SJSA1 (cell line): ENCODE measurements at places on chromosomes 7 and 10. TPM values are rescaled to one million over a fixed set of nuclear protein-coding genes. Genes with fewer than 3 reads are reported as not detected.

Gene DEPP1
- 4.9 and 6.8 TPM in 2 replicates for total RNA-seq

Gene NODAL
- not detected in 2 replicates for total RNA-seq

- DNase-seq: peak; percentile 67
- H3K36me3 ChIP-seq: peaks cover 11% of the 10 kb centered on the region; the same call in 1 of the 2 replicates
- H3K27me3 ChIP-seq: no peaks in the 10 kb centered on the region
- H3K27ac ChIP-seq: peak overlapping the region; percentile 86
Observed at GRCh38 chr10:94006591-94007550, 13.1 kb downstream of the PLCE1 start.

- no peaks in the 10 kb centered on the region for H3K36me3 ChIP-seq
- no peak for DNase-seq
- H3K27me3 ChIP-seq: no peaks in the 10 kb centered on the region
- no peaks in the 10 kb centered on the region for H3K4me1 ChIP-seq
Observed at GRCh38 chr10:74542077-74542476, 284.3 kb upstream of the KAT6B start.

DNA sequence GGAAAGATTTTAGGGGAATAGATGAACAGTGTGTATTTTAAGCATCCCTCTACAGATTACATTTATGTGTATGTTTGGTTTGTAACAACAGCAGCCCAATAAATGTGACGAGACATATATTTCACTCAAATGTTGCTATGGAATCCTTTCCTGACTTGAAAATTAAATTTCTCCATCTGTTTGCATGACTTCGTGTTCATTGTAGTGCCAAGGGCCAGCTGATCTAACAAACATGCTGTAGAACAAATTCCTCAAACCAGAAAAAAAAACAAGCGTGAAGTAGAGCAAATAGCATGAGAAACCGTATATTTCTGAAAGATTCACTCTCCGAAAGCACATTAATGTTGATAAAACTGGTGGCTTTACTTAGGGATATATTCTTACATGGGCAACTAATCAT lies 87.8 kb downstream of the NRCAM start:
- no peak overlapping the region for H3K4me3 ChIP-seq
- H3K36me3 ChIP-seq: no peaks in the 10 kb centered on the region
- no peak for DNase-seq
- no peak overlapping the region for H3K27ac ChIP-seq
- no peaks in the 10 kb centered on the region; the same call in 1 of the 2 replicates for H3K27me3 ChIP-seq

- H3K4me1 ChIP-seq: no peaks in the 10 kb centered on the region
- no peak overlapping the region for H3K4me3 ChIP-seq
- H3K27ac ChIP-seq: no peak overlapping the region
Observed at GRCh38 chr7:7201578-7202374, 19.4 kb downstream of the C1GALT1 start.

DNA sequence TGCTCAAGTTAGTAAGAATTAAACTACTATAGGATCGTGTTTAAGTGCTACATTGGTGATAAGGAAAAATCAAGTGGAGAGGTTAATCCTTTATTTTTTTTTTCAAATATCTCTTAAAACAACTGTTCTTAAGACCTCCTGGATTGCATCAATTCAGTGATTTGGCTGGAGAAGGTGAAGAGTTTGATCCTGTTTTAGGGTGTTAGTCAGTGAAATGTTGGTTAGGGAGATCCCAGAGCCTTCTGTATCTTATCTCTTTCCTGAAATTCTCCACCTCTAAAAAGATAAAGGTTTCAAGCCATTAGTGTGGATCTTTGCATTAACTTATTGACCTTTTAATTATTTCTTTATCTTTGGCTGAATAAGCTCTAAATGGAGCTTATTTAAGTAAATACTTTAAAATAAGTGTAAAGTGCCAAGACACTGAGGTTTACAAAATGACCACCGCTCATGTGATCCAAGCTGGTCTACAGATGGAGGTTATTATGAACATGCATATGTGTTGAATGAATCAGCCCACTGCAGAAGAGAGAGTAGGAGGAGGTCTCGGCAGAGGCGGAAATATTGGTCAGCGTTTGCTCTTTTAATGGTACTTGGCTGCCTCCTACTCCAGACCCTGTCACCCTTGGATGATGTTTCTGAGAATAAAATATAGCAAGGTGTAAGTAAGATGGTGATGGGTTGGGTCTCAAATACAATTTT lies 51.8 kb upstream of the BMPER start:
- no peaks in the 10 kb centered on the region for H3K27me3 ChIP-seq
- no peaks in the 10 kb centered on the region for H3K36me3 ChIP-seq
- H3K27ac ChIP-seq: no peak overlapping the region
- H3K4me1 ChIP-seq: peaks cover 19% of the 10 kb centered on the region

Gene DTX2
- 8.2 and 17.5 TPM in 2 replicates for total RNA-seq

GRCh38 chr10:36671607-36672006 lies 453.8 kb upstream of the ANKRD30A start:
- peak; percentile 47 for DNase-seq
- H3K27me3 ChIP-seq: no peaks in the 10 kb centered on the region
- peak overlapping the region; percentile 84 for H3K27ac ChIP-seq
- no peaks in the 10 kb centered on the region for H3K36me3 ChIP-seq
- H3K4me3 ChIP-seq: no peak overlapping the region
- peaks cover 51% of the 10 kb centered on the region for H3K4me1 ChIP-seq

GRCh38 chr10:15451137-15452094 lies 80.3 kb upstream of the FAM171A1 start:
- 0 out of 2 replicates have a peak, but pooled peaks cover 4% of the 10 kb centered on the region for H3K27me3 ChIP-seq
- no peaks in the 10 kb centered on the region for H3K36me3 ChIP-seq
- no peak for DNase-seq

DNA sequence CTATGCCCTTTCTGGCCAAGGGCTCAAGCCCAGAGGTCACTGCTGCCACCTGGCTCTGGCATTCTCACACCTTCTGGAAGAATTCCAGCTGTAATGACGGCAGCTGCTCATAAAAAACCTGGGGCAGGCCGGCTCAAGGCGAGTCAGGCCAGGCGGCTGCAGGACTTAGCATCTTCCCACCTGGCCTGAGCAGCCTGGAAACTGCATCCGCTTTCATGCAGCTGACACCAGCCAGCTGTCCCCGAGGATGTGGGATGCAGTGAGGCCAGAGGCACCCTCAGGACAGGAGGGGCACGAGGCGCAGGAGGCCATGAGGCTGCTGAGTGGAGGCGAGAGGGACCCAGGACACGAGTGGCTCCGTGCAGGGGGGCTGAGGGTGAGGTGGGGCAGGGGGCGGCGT lies 47.5 kb upstream of the ADGRA1 start:
- peaks cover 44% of the 10 kb centered on the region for H3K27me3 ChIP-seq
- no peak overlapping the region for H3K27ac ChIP-seq
- no peaks in the 10 kb centered on the region for H3K4me1 ChIP-seq
- H3K4me3 ChIP-seq: no peak overlapping the region
- DNase-seq: no peak
- H3K36me3 ChIP-seq: no peaks in the 10 kb centered on the region

GRCh38 chr10:26355241-26355640 lies 82.9 kb upstream of the APBB1IP start:
- no peaks in the 10 kb centered on the region for H3K36me3 ChIP-seq
- no peaks in the 10 kb centered on the region; the same call in 1 of the 2 replicates for H3K27me3 ChIP-seq
- DNase-seq: no peak
- H3K4me3 ChIP-seq: no peak overlapping the region
- no peak overlapping the region for H3K27ac ChIP-seq

DNA sequence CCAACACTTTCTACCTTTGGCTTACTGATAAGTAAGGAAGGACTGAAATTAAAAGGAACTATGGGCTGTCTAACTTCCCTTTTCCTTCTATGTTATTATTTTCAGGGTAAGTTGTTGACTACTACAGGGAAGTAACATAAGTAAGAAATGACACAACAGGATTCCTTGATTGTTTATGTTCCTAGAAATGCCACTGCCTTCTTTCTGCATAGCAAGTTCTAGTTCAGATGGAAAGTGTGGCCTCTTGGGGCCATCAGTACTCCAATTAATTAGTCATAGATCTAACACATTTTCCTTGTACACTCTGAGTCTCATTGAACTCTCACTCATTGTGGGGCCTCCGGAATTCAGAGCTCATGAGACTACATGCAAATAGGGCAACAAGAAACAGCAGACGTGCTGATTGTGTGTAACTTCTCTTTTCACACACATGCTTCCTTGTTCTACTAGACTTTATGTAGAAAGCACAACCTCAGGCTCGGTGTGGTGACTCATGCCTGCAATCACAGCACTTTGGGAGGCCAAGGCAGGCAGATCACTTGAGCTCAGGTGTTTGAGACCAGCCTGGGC lies 35.3 kb upstream of the HIBADH start:
- H3K27me3 ChIP-seq: no peaks in the 10 kb centered on the region
- H3K4me3 ChIP-seq: no peak overlapping the region
- H3K27ac ChIP-seq: peak overlapping the region; percentile 43
- H3K4me1 ChIP-seq: peaks cover 15% of the 10 kb centered on the region
- no peaks in the 10 kb centered on the region for H3K36me3 ChIP-seq
- peak; percentile 51 for DNase-seq

Gene LLCFC1
- total RNA-seq: not detected in 2 replicates

DNA sequence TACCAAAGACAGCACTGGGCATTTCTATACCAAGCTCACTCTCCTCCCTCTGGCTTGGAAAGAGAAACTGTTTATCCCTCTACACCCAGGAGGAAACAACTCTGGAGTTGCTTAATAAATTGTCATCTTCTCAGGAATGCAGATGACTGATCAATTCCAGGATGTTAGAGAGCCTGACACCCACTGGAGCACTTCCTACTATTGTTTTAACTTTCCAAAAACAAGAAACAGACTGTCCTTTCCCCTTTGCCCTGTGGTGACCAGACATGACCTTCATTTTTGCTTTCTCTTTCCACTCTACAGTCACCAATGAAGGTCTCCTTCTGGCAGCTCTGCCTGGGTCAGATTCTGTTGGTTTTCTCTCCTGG lies 19.6 kb downstream of the GIMAP4 start:
- H3K4me3 ChIP-seq: no peak overlapping the region
- no peaks in the 10 kb centered on the region for H3K27me3 ChIP-seq
- H3K36me3 ChIP-seq: no peaks in the 10 kb centered on the region
